ENCODE measurements at places on chromosomes 6 and 20.

DNA sequence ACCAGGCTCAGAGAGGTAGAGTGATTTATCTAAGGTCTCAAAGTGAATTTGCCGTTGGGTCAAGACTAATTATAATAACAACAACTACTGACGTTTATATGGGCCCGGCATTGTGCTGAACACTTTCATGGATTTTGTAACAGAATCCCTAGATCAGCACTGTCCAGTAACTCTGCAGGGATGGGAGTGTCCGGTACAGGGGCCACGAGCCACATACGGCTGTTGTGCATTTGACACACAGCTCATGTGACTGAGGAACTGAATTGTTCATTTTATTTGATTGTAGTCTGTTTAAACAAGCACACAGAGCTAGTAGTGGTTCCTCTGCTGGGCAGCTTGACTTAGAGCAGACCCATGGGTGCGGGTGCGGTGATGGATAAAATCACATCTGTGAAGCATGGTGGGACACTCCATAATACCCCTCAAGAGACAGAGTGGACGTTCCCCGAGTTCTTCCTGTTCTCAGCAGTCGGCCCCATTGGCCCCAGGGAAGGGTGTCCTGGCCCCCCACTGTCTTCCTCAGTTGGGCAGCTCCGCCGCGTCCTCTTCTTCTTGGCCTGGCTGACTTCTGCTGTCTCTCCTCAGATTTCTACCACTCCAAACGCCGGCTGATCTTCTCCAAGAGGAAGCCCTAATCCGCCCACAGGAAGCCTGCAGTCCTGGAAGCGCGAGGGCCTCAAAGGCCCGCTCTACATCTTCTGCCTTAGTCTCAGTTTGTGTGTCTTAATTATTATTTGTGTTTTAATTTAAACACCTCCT is 6.8 kb downstream of the CDKN1A start:
- no peak for DNase-seq

DNA sequence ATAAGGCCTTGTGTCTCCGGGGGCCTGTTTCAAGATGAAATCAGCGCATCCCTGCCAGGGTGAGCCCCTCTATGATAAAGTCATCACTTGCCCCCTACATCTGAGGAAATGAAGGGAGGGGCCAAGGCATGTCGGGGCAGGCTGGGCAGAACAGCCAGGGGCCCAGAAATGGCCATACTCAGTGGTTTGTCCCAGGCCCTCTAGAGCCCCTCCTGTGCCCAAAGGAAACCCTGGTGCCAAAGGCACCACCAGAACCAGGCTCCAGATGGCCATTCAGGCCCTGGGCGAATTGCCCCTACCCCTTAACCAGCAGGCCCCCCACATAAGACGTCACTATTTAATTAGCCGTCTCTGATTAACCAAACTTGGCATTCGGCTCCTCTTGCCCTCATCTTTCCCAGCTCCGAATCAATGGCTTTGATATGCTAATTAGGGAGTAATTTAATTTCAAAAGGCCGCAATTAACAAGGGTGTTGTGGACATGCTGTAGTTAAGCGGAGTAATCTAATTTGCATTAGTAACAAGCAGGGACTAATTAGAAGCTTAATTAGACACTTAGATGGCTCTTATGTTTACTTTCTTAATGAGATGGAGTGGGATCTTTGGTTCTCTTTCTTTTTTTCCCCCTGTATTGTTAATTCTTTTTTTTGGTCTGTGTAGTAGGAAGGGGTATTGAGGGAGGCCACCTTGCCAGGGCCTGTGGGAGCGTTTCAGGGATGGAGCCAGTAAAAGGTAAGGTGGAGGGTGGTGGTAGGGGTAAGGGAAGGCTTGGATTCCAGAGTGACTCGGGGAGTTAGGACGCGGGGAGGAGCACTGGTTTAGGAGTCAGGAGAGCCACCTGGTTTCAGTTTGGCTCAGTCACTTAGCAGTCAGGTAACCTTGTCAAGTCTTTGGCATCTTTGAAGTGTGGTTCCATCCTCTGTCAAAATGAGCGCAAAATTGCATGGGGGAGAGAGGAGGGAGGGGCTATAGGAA is 9.4 kb downstream of the FOXP4 start:
- DNase-seq = no peak

- no peak for DNase-seq
Observed at GRCh38 chr6:130012728-130013127, 5.7 kb upstream of the L3MBTL3 start.

GRCh38 chr20:61120595-61121515 is 131.2 kb upstream of the CDH4 start:
- DNase-seq = no peak

DNA sequence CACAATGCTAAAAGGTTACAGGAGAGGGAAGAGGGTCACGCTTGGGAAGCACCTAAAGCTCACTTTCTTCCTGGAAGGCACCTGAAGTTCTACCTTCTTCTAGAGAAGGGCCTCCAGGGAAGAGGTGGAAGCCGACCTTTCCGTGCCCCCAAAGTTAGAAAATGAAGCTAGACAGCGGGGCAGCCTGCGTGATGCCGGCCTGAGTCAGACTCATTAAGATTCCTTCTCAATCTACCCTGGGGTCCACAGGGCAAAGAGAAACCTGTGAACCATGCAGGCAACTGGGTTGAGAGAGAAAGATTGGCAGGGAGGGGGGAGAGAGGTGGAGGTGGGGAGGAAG is 54.8 kb upstream of the CCDC167 start:
- DNase-seq = no peak
